ENCODE measurements at places on chromosomes 16 and 17.
A peak's percentile ranks its signal among the peaks of the same experiment; 100 is the strongest.

GRCh38 chr17:3256575-3256974 is 41.6 kb downstream of the OR3A1 start:
- no peak for DNase-seq

GRCh38 chr16:17283016-17283415 is 187.7 kb downstream of the XYLT1 start:
- DNase-seq: peak; percentile 61

GRCh38 chr17:78820841-78821240 is 19.8 kb downstream of the USP36 start:
- DNase-seq: no peak

DNA sequence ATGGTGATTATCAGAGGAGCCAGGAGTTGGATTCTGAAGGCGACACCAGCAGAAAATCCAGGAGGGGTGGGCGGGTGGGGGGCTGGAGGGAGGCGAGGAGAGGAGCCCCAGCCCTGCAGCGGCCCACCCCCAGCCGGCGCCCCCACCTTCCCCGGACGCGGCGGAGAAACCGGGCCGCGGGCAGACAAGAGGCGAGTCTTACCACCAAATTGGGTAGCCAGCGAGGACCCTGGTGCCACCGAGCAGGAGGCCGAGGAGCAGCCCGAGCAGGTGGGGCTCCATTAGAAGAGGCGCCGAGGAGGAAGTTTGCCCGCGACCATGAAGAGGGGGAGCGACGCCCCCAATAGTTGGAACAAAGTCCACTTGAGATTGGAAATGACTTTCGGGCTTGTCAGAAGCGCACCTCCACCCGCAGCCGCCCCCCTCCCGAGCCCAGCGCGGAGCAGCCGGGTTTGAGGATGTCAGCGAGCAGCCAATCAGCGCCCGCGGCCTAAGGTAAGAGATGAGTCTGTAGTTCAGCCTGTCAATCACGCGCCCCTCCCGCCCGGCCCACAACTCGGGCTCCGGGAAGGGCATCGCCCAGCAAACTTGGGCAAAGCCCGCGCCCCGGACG is at the start of gene WNT3:
TSS of gene WNT3 (minus strand) at position 377 of the 613 bp plus-strand sequence. CDS start at position 282, 95 bp downstream.
- DNase-seq: peak; percentile 66

DNA sequence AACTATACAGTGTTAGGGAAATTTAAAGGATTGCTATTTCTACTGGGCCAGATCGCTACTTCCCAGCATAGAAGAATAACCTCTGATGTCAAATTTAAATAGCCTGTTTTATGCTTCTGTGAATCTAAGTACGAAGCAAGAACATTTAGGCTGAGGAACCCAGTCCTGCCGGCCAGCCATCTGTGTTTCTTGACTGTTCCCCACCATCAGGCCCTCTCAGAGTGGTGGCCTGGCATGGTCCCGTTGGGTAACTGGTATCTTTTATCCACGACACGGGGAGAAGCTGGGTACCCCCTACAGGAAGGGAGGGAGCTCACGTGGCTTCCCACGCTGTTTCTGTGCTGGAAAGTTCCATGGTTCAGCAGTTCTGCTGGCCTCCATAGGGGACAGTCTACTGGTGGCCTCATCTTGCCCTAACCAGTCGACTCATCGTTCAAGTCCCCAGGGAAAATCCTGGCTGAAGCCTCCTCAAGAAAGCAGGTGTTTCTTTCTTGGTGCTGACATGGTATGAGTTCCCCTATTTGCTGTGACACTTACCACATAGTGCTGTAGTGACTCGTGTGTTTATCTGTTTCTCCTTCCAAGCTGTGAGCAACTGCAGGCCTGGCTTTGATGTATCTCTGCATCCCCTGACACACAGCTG is 201.7 kb upstream of the NLRP1 start:
- peak; percentile 46 for DNase-seq

- DNase-seq: peak; percentile 96
Measured at GRCh38 chr17:44218344-44219107, 949 bp downstream of the UBTF start.

DNA sequence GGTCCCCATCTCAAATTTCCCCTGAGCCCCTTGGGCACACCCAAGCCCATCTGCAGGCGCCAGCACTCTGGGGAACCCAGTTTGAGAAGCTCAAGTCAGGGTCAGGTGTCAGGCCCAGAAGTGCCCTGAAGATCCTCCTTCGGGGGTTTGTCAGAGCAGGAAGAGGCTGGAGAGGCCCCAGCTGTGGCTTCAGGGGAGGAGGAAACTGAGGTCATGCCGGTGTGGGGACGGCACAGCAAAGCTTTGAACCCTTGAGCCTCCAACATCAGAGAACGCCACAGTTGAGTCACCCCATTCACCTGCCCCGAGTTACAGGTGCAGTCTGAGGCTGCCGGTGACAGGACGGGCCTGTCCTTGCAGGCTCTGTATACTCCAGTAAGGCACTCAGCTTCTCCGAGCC is 140.2 kb upstream of the CIBAR2 start:
- no peak for DNase-seq

GRCh38 chr16:68843482-68844210 is at the start of gene TANGO6:
Gene TANGO6, plus strand, starts transcription at chr16:68843531. Its CDS starts 87 bp downstream, at chr16:68843618.
- DNase-seq: peak; percentile 96

- peak; percentile 97 for DNase-seq
Measured at GRCh38 chr16:86563469-86564345, 2.9 kb upstream of the FOXC2 start.

- DNase-seq: no peak
Measured at GRCh38 chr16:50396761-50397535, 28.2 kb upstream of the BRD7 start.

DNA sequence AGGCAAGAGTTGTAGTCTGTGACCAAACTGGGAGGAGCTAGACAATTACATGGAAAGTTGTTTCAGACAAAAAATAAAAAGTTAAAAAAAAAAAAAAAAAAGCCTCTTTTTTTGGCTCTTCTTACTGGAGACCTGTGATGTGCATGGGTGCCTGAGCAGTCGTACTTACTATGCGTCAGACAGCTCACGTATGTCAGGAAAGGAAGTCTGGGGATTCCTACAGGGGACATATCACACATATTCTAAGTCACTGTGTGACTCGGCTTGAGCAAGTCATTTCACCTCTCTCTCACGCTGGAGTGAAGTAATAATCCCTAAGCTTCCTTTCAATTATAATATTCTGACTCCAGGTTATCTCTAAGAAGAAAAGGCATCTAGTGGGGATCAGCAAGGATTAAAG is 6.0 kb downstream of the SLFN14 start:
- no peak for DNase-seq

DNA sequence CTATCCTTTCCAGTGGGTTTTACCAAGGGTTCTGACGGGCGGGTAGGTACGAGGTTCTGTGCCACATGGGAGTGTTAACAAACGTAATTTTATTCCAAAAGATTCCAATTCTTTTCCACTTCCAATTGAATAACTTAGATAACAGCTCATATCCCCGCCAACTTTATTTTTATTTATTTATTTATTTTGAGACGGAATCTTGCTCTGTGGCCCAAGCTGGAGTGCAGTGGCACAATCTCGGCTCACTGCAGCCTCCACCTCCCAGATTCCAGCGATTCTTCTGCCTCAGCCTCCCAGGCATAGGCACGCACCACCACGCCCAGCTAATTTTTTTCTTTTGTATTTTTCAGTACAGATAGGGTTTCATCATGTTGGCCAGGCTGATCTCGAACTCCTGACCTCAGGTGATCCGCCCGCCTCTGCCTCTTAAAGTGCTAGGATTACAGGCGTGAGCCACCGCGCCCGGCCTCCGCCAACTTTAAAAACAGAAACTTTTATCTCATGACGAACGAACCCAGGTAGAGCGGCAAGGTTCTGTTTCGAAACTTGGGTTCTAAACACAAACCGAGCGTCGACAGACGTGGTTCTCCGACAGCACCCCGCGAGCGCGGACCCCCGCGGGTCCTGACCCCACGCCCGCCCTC is 613 bp downstream of the ECI1 start:
- DNase-seq: no peak

DNA sequence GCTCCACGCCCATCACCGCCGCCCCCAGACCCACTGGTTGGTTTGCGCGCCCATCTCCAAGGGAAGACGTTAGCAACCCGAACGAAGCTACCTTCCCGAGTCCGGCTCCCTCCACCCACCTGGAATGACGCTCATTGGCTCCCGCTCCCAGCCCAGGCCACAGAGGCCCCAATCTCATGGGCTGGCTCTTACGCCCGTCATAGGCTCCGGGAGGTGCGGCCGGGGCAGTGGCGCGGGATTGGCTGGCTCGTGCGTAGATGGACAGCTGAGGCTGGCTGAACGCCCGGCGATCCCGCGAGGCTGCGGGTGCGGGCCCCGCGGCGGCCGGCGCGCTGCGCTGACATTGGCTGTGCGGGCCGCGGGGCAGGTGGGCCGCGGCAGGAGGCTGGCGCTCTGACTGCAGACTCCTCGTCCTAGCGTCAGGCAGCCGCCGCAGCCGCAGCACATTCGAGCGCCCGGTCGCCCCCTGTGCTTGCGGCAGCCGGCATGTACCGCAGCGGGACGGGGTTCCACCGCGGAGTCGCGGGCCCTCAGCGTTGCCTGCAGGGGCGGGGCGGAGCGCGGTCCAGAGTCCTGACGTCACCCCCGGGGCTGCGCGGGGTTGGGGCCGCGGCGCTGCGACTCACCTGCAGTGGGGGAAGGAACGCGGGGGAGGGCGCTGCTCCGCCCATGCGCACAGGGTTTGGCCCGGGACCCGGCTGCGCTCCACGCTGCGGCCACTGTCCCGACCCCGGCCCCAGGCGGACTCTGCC is 453 bp upstream of the MYH10 start:
- DNase-seq: peak; percentile 100

DNA sequence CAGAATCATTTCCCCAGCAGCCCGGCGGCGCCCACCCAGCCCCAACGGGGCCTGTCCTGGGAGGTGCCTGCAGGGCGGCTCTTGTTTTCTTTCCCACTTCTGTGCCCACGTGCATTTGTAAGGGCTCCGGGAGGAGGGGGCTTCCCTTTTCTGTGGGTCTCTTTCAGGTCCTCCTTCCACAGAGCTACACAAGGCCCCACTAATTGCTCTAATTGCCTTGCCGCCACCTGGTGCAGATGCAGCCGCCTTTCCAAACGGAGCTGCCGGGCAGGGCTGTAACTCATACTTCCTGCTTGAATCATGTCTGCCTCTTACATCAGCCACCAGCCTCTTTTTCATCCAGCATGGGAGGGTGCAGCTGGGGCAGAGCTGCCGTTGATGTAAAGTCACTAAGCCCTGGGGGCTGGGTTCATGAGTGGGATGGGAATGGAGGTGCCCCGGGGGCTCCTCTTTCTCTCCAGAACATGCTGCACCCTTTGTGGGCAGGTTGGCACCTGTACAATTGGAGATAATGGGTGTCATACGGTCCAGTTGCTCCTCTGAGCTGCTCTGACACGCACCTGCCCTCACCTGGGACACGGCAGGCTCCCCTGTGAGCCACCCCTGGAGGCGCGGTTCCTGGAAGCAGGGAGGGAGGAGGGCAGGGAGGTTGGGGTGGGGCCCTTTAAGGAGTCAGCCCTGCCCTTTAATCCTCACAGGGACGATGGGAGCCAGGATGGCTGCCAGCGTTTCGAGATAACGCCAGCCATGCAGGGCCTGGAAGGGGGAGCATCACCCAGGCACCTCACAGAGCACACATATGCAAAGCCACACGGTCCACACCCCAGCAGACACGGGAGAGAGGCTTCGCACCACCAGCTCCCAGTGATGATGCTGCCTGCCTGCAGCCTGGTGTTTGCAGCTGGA is 41.1 kb upstream of the KLHDC4 start:
- peak; percentile 86 for DNase-seq

DNA sequence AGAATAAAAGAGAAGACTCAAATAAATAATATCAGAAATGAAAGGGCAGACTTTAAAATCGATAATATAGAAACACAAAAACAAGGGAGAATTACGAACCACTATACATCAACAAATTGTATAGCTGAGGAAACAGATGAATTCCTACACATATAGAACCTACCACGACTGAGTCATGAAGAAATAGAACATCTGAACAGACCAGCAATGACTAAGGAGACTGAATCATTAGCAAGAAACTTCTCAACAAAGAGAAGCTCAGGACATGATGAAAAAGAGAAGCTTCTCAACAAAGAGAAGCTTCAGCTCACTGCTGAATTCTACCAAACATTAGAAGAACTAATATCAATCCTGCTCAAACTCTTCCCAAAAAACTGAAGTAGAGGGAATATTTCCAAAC is 255.9 kb downstream of the CEP112 start:
- DNase-seq: no peak

DNA sequence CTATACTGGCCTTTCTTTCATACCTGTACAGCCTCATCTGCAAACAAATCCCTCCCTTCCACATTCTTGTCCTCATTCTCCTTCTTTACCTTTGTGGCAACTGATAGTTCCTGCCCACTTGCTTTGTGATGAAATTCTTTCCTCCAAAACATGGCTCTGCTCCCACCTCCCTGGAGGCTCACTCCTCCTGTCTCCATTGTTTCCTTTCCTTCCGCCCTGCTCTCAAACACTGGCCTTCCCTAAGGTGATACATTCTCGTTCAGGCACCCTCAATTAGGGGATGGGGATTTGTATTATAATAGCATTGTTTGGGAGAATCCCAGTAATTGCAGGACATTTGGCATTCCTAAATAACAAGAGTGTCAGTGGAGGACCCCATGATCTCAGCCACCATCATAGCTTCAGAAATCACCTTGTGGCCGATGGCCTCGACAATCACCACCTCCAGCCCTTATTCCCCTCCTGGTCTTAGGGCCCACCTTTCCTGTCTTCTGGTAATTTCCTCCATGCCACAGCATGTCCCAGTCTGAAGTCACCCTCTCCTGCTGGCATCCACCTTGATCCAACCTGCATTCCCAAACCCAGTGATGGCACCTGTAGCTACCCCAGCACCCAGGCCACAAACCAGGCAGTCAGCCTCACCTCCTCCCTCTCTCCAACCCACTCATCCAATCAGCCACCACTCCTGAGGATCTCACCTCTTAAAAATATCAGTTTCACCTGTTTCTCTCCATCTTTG is 7.9 kb downstream of the UNC119 start:
- DNase-seq: no peak

DNA sequence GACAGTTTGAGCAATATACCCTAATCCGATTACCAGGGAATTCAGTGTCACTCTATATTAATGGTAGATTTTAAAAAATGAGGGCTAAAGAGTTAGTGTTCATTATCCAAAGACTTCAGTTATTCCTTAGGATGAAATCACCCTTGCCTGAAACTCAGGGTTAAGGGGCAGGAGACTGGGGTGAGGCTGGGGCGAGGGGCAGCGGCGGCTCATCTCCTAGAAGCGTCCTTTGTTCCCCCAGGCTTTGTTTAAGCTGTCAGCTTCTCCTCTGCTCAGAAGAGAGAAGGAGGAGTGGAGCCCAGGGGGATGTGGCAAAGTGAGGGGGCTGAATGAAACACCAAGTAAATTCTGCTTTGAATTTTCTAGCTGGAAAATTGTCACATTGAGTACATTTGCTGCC is 117.7 kb upstream of the ELAC2 start:
- DNase-seq: peak; percentile 85

- DNase-seq: no peak
Measured at GRCh38 chr16:4654011-4654963, 29.7 kb downstream of the MGRN1 start.

- DNase-seq: peak; percentile 8
Measured at GRCh38 chr16:55849536-55849935, 16.6 kb upstream of the CES1 start.

Measured in eye (tissue), 1 donor.